ENCODE measurements at places on chromosomes 6 and 20.

DNA sequence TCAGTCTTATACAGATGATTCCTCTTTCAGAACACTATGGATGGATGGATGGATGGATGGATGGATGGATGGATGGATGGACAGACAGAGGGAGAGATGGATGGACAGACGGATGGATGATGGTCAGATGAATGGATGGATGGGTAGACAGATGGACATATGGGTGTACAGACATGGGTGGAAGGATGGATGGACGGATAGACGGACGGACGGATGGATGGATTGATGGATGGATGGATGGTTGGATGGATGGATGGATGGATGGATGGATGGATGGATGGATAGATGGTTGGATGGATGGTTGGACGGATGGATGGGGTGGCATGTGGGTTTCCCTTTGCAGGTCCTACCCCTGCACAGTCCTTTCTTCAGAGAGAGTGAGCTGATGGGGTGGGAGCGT is 320.7 kb downstream of the CDH4 start:
- DNase-seq, result no peak

DNA sequence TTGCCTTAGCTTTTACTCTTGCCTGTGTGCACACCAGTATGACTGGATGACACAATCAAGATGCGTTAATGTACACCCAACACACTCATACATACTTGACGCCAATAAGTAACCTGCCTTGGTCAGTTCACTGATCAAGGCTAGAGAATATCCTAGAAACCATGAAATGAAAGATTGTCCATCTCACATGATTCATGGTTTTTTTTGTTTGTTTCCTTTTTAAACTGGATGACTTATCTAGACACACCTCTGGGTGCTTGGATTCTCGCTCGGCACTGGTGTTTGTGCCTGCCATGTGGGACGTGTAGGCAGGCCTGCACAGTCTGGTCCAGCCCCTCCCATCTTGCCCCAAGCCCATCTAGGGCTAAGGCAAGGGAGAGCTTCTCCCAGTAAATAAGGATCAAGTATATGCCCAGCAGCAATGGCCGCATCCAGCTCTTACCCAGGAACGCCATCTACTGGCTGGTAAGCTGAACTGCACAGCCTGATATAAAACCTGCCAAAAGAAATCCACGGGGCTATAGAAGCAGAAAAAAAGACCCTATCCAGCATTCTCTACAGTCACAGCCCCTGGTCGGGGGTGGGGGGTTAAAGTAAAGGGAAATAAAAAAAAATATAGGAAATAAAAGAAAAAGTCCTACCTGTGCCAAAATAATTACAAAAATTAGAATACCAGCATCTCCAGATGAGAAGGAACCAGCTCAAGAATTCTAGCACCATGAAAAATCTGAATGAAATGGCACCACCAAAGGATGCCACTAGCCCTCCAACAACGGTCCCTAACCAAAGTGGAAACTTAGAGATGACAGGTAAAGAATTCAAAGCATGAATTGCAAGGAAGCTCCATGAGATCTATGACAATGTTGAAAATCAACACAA is 73.3 kb downstream of the OTOR start:
- no peak for DNase-seq

DNA sequence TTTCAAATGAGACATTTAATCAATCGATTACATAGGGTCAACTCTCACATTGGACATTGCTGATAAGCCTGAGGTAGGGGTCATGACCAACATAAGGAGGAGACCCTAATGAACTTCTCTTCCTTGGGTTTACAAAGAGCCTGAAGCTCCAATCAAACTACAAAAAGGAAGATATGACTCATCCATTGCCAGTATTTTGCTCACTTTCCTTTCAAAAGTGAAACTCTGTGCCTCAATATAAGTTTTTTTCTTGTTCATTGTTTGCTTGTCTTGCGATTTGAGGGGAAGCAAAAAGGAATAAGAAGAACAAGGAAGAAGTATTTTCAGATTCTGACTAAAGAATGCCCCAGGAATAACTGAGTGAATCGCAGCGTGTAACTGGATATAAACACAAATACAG is 38.8 kb upstream of the KHDRBS2 start:
- DNase-seq, result no peak

DNA sequence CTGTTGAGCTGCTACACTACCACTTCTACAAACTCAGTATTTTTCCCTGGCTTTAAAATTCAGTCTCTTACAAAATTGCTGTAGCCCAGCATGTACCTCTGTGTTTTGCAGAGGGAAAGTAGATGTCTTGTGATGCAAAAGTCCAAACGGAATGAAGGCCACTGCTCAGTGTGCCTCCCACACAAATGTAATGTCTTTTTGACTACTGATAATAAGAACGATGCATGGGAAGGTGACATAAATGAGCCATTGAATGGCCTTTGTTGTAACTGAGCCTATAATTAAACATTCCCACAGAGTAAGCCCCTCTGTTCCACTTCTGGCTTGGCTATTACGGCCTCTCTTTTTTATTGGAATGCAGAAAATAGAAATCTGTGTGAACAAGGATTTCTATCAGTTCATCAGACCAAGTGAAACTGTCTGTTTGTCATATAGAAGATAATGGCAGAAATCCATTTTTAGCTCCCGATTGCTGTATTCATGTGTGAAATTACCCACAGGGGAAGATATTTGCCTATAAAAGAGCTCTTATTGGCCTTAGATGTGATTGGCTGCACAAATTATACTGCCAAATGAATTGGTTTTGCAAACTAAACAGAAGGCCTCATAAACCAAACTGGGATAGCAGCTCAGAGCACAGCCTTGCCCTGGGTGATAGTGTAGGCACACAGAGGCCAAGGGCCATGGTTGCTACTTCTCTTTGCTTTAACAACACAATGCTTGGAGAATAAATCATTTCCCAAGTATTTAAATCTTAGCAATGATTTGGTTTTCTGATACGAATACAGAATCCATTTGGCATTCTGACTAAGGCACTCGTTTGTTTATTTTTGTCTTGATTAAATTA is 241.5 kb upstream of the PLN start:
- no peak for DNase-seq

- DNase-seq, result no peak
Observed at GRCh38 chr6:15426395-15426794, 180.5 kb downstream of the JARID2 start.

- no peak for DNase-seq
Observed at GRCh38 chr6:7004581-7005297, 103.0 kb upstream of the RREB1 start.

DNA sequence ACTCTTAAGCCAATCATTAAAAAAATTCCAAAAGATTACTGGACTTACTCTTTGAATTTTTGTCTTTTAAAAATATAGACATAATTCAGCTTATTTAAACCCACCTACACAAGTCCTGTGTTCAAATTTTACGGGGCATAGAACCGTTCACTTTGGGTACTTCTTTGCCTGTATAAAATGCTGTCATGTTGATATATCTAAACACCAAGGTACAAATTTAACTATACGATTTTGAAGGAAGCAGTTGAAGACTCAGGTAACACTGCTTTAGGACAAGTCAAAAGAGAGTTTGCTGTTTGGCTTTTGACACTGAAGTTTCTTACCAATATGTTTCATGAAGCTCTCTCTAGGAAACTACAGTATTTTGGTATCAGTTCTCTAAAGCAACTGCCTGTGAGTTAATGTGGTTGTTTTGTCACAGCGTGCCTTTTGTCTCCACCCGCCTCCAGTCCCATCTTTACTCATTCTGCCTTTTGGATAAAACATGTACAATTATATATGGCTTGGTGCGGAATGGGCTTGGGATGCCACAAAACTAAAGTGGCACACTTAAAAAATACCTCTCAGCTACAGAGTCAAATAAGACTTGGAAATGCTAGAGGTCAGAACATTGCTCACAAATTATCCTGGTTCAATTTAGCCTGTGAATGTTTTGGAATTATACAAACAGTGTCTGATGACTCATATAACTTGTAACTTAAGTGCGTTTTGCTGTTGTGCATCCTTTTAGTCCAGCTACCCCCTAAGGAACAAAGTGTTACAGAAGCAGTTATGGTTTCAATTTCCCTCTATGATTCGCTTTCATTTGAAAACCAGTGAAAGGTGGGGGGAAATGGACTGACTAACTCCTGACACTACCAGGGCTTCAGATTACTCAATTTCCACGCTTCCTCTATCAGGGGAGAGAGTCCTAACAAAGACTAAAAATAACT is 38.7 kb downstream of the RGS17 start:
- no peak for DNase-seq

GRCh38 chr6:9140172-9140571 is 704.8 kb upstream of the SLC35B3 start:
- DNase-seq, result no peak

GRCh38 chr6:122694602-122695001 is 84.4 kb downstream of the PKIB start:
- DNase-seq, result no peak

GRCh38 chr6:125301435-125302391 is at the start of gene HDDC2:
HDDC2 (minus strand) TSS chr6:125301967; CDS start chr6:125301932, 35 bp downstream.
- peak; percentile 12 for DNase-seq

DNA sequence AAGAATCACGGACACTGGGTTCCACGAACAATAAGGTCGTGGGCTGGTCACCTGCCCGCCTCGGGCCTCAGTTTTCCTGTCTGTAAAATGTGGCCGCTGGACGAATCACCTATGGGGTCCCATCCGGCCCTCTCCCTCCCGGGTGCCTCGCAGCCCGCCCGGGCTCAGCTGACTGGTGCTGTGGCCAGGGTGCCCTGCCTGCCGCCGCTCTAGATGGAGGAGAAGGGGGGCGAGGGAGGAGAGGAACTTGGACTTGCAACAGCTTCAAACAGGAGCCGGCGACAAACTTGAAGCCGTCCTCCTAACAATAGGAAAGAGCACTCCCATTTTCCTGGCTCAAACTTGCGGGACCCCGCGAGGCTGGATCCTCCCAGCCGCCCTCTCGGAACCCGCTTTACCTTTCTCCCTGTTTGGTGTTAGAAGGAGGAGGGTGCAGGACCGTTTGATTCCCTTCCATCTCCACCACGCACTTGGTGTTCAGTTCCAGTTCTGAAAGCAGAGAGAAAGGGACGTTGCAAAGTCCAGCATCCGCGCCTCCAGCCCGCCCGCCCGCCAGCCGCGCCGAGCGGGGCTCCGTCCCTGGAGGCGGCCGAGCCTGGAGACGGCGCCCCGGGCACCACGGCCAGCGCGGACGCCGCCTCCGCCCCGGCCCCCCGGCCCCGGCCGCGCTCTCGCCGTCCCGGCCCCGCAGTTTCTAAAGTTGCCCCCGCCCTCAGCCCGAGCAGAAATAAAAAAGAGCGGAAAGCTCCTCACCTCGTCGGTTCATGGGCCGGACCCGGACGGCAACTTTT is 584 bp downstream of the KIF13A start:
- DNase-seq, result no peak

- no peak for DNase-seq
Observed at GRCh38 chr6:166419286-166419685, 36.5 kb upstream of the MPC1 start.

DNA sequence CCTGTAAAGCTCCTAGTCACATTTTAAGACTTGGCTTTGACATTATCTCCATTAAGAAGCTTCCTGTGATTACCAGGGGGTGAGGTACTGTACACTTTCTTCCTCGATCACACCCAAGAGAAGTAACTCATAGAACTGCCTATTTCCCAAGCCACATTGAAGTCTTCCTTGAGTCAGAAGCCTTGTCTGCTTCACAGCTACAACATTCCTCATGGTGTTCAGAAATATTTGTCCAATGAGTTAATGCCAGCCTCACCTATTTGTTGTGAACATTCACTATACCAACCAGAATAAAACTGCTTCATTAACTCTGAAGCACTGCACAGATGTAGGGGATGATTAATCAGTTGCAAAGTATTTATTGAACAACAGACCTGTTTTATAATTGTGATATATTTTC is 622.3 kb downstream of the PTPRT start:
- no peak for DNase-seq

DNA sequence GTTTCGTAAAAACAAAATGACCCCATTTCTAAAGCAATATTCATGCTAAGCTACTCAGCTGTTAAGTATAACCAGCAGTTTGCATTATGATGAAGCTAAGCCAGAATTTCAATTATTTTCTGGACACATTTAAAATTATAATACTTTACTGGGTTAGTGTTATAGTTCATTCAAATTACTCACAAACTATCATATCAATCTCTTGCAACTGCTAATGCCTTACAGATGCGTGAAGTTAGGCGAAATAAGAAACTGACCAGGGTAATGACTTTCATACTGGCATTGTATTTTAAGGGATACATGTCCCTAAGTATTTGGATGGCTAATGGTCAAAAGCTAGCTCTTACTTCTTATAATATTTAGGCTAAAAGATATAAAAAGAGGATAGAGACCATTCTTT is 249.6 kb downstream of the TSHZ2 start:
- no peak for DNase-seq

DNA sequence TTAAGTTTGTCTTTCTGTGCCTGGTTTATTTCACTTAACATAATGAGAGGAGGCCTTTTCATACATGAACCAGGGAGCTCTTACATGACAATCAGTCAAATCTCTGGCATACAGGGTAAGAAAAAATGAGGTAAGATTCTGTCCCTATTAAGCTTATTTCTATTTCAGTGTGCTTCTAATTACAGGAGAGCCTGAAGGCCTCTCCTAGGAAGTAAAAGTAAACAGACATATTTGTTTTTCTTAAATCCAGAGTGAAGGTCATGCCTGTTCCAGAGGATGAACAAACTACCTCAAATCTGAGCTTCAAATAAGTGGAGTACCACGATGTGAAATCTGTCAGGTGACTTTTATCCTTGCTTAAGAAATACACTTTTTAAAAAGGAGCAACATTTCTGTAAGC is 72.6 kb downstream of the POPDC3 start:
- DNase-seq, result no peak

DNA sequence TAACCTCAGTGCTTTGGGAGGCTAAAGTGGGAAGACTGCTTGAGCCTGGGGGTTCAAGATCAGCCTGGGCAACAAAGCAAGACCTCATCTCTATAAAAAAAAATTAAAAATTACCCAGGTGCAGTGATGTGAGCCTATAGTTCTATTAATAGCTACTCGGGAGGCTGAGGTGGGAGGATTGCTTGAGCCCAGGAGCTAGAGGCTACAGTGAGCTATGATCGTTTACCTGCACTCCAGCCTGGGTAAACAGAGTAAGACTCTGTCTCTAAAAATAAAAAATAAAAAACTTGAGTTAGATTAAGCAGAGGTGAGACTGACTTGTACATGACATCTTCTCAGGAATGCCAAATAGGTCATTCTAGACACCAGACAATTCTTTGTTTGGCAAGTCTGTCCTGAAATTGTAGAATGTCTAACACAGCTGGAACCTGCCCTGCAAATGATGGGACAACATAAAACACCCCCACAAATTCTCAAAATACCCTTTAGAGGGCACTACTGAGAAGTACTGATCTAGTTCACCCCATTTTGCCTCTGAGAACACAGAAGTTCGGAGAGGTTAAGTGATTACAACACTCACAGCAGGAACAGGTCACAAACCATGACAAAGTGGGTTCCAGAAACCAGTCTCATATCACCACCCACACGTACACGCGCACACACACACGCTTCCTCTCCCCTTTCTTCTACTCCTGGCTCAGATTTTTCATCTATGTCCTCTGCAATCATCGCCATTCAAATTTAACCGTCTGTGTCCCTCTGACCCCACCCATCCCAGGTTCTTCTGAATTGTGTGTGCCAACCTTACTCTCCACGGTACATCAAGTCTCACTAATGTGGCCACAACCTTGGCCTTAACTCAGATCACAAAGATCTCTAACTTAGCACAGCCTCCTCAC is 38.3 kb downstream of the ARHGAP18 start:
- DNase-seq, result no peak
